AG10803 (cell line): ENCODE measurements at places on chromosomes 5 and 9.

DNA sequence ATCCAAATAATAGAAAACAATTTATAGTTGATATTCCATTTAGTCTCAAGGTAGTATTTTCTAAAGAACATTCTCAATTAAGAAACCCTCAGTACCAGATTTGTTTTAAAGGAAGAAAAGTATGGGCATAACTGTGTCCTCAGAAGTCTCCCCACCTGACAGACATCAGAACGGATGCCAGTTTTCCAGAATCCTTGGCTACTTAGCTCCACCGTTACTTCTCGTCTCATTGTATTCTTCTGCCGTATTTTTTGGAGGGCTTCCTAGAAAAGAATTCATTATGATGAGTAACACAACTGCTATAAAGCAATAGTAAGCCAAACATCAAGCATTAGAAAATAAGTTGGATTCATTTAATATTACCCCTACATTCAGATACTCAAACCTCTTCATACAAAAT is 67.8 kb downstream of the DROSHA start:
- no peak for DNase-seq

GRCh38 chr9:105484226-105484625 is 36.4 kb downstream of the FSD1L start:
- no peak for DNase-seq

DNA sequence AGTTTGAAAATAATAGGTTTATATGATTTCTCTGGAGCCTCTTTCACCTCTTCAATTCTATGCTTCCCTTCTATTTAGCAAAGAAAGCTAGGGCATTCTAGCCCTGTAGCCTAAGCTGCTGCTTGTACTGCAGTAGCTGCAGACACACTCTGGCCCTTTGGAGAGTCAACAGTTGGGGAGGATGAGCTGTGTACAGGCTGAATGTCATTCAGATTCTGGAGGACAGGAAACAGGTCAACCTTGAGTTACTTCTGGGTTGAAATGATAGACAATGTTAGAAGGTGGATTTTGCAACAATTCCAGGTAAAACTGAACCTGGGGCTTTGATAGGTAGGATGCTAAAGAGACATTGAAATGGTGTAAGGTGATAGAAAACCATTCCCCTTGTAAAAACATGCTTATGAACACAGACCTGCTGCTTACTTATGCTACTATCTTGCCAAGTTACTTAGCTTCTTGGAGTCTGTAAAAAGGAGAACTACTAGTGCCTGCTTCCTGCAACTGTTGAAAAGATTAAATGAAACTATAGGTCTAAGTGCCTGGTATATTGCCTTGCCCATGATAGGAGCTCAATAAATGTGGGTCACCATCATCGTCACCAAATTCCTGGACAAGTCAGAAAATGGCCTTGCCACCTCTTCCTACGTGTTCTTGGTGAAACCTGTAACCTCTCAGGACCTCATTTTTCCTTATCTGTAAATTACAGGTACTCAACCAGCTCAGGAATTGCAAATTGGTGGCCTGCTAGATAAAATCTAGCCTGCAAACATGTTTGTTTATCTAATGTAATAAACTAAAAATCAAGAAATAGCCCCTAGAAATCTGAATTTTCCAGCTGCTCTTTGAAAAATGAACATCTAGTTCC is 83.7 kb downstream of the GALNT10 start:
- no peak for DNase-seq

GRCh38 chr5:102625468-102625867 is 126.7 kb upstream of the SLCO6A1 start:
- DNase-seq, result no peak

DNA sequence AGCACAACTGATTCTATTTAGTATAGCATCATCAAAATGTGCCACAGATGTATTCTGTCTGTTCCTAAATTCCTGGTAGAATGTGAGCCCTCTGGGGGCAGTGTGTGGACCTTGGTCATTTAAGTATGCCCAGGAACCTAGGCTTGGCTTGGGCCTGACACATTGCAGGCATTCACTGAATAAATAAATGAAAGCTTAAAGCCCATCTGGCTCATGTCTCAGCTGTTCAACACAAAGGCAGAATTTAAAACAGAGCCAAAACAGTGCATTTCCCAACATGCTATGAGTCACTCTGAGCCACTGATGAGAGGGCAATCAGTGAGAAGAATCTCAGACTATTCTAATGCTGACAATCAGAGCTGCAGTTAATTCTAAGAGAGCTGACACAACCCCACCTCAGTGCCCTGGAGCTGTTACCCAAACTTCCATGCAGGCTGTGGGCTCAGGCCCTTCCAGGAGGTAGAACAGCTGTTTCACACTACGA is 8.1 kb downstream of the FAM193B start:
- peak; percentile 99 for DNase-seq

- DNase-seq, result peak; percentile 24
Observed at GRCh38 chr5:110063640-110064602, 374.2 kb downstream of the MAN2A1 start.

GRCh38 chr5:163916376-163916775 is 411.0 kb downstream of the MAT2B start:
- DNase-seq, result peak; percentile 21

- DNase-seq, result no peak
Observed at GRCh38 chr5:3715062-3715461, 119.4 kb downstream of the IRX1 start.

- no peak for DNase-seq
Observed at GRCh38 chr5:88388476-88389337, 120.1 kb upstream of the TMEM161B start.

DNA sequence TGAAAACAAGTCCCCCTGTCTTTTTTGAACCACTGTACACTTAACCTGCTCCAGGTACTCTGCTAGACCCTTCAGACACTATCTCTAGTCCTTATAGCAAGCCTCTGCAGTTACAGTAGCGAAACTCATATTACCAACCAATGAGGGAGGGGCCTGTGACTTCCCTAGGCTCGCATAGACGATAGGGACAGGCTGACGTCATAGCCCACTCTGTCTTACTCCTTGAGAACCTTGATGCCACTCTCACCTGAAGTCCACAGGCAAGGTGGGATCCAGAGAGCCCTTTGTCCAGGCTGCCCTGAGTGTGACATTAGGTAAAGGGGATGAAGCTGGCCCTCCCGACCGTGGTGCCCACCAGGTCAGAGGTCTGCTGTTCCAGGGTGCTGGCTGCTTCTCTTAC is 65.3 kb downstream of the ACTBL2 start:
- DNase-seq, result no peak

GRCh38 chr9:135525241-135526088 is 4.2 kb downstream of the LCN1 start:
- DNase-seq, result no peak

DNA sequence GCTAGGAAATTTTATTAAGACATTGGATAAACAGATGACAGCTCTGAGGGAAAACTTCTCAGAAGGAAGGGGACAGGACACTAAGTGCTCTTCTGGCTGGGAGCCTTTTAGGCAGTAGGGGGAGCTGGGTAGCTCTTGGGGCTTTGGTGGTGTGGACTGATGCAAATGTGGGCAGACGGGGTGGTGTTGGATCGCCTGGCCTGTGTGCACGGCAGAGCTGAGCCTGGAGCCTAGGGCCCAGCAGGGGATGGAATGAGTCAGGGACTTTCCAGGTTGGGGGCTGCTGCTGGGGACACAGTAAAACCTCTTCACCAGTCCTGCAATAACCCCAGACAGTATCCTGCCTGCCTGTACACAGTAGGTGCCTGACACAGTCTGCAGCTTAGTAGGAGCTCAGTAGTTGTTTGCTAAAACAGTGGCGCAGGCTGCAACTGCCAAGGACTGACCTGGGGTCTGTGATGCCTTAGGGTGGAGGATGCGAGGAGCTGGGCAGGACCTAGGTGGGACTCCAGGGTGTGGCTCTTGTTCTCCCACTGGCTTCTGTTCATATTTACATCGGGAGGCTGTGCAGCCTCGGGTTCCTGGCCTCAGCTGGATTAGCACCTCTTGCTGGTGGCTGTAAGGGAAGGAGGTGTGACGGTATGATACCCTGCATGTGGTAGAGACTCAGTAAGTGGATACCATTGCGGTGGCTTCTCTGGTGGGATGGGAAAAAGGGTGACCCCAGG is 83.8 kb downstream of the DAB2IP start:
- DNase-seq, result peak; percentile 68

- peak; percentile 20 for DNase-seq
Observed at GRCh38 chr5:142551338-142552067, 134.4 kb downstream of the FGF1 start.

DNA sequence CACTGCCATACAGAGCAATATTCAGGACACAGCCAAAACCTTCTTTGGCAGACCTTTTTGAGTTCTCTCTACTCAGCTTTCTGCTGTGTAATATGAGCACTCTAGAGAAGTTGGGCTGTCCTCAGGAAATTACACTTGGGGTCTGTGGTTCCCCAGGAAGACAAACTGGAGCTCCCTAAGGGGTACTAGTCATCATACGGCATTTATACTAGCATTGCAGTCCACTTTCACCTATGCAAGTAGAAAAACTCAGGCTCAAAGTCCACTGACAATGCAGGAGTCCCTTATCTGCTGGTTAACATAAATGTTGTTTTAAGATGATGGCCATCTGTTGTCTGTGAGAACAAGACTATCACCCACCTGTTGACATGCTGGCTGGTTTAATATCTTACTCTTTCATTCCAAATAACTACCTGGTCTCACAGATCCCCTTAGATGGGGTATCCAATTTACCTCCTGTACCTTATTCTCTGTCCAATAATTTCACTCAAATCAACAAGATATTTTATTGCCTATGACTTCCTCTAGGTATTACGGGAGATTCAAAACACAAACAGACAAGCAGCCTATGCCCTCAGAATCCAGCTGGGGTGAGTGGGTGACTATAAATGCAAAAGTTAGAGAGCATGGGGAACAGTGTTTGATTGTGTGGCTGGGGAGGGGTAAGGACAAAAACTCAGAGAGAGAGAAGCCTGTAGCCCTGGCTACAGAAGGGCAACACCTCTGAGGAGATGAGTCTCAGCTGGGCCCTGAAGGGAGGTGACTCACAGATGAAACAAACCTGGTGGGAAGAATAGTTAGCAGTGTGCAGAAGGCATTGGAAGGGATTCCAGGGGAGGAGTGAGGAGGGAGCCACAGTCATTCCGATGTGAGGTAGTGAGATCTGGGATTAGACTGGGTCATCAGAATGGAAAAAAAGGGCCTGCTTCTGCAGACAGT is 10.2 kb downstream of the DOCK8 start:
- DNase-seq, result no peak

GRCh38 chr9:112489876-112490666 is 3.4 kb downstream of the KIAA1958 start:
- DNase-seq, result no peak

- no peak for DNase-seq
Observed at GRCh38 chr5:120546922-120547321, 82.8 kb downstream of the PRR16 start.

- peak; percentile 51 for DNase-seq
Observed at GRCh38 chr5:147098233-147098790, 136.5 kb upstream of the STK32A start.

GRCh38 chr9:720239-720881 is 121.1 kb upstream of the DMRT1 start:
- no peak for DNase-seq

DNA sequence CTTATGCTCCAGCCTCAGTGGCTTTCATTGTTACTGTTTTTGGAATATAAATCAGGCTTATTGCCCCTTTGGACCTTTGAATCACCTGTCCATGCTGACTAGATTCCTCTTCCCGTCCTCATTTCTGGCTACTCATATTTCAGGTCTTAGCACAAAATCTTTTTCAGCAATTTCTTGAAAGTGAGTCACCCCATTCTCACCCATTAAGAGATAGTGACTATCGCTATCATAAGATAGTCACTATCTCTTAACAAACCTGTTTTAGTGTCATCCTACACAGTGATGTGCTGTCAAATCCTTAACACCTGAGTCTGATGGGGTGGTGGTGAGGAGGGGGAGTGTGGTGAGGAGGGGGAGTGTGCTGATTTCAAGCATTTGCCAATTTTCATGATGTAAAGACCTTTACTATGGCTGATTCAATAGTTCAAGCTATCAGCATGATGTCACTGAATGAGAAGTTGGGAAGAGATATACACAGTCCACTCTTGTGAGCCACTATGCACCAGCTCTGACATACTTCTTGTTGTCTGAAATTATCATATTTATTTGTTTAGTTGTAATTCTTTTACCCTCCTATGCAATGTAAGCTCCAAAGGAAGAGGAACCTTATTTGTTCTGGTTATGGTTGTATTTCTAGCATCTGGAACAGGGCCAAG is 95.3 kb downstream of the GRIA1 start:
- no peak for DNase-seq

GRCh38 chr5:29795096-29795652 is 1398.3 kb upstream of the CDH6 start:
- DNase-seq, result no peak

DNA sequence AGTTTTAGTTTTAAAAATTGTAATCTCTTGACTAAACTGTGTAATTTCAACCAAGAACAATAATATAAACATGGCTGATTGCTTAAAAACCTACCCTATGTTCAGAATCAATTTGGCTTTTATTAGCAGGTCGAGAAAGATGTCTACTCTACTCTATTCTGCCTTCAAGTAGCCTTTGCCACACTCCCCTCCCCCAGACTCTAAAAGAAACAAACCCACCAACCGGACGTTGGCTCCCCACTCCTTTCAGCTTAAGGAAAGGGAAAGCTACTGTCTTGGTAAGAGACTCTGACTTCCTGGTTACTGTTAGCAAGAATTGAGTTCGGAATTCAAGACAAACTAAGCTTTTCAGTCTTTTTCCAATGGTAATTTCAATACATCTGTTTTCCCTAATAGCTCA is 46.7 kb downstream of the TNFAIP8 start:
- DNase-seq, result no peak

DNA sequence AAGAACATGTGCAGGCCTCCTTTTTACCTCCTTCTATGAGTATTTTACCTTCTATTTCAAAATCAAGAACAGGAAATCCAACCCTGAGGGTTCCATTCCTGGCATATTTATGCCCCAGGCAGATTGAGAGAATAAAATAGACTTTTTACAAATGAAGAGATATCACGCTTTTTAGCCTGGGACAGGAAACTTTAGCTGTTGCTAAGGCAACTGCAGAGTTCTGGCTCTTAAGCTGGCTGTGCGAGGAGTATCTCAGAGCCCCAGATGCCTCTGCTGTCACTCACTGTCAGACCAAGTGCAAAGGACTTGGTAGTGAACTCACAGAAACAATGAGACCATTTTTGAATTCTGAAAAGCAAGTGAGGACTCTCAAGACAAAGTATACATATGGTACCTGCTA is 69.5 kb upstream of the HSPB3 start:
- DNase-seq, result peak; percentile 45
